ENCODE measurements at places on chromosomes 16 and 17.

GRCh38 chr16:728131-728889, 1.4 kb downstream of the HAGHL start:
- peak; percentile 90 for DNase-seq

GRCh38 chr17:71631483-71631882, 489.3 kb upstream of the SOX9 start:
- DNase-seq: peak; percentile 80

- peak; percentile 67 for DNase-seq
Measured at GRCh38 chr17:44198721-44199552, 747 bp downstream of the ATXN7L3 start.

DNA sequence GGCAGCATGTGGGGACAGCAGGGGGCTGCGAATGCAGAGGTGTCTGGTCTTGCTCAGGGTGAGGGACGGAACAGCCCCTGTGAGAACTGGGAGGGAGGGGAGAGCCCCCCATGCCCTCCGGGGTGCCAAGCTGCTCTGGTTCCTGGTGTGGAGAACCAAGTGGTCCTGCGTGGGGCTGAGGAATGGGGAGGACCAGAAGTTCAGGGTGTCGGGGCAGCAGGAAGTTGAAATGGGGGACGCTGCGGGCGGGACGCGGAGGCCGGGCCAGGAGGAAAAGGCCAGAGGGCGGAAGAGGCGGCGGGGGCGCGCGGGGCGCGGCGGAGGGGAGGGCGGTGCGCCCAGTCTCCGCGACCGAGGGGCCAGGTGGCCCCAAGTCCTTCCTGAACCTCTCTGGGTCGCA, 3.6 kb downstream of the ALDH3A1 start:
- DNase-seq: no peak

GRCh38 chr17:35087731-35088355, 24.3 kb upstream of the RFFL start:
- DNase-seq: peak; percentile 38

- no peak for DNase-seq
Measured at GRCh38 chr17:1201132-1201702, 21.4 kb upstream of the ABR start.

DNA sequence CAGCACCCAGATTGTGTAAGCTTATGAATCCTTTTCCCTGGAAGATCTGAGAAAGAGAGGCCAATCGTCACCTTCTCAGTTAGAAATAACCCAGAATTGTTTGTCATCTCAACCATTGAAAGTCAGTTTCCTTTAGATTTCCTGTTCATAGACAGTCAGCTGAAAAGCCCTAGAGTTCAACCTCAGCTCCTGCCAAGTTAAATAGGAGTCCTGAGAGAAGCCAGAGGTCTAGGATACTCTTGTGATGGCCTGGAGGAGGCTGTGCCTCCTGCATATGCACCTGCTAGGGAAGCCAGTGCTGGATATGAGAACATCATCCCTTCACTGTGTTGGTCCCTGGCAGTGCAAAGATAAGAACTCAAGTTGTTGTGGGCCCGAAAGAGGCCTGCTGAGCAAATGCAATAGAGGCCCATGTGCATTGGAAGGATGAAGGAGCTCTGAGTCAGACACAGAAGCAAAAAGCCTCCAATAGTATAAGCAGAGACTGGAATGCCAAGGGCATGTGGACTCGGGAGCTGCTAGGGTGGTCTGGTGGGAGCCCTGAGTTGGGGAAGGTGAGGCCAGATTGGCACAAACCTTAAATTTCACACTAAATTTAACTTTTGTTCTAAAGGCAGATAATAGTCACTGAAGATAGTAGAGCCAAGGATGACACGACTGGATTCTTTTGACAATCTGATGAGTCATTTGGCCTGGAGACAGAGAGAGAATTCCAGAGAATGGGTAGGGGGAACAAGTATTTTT, 520.9 kb upstream of the CDH5 start:
- DNase-seq: peak; percentile 57

DNA sequence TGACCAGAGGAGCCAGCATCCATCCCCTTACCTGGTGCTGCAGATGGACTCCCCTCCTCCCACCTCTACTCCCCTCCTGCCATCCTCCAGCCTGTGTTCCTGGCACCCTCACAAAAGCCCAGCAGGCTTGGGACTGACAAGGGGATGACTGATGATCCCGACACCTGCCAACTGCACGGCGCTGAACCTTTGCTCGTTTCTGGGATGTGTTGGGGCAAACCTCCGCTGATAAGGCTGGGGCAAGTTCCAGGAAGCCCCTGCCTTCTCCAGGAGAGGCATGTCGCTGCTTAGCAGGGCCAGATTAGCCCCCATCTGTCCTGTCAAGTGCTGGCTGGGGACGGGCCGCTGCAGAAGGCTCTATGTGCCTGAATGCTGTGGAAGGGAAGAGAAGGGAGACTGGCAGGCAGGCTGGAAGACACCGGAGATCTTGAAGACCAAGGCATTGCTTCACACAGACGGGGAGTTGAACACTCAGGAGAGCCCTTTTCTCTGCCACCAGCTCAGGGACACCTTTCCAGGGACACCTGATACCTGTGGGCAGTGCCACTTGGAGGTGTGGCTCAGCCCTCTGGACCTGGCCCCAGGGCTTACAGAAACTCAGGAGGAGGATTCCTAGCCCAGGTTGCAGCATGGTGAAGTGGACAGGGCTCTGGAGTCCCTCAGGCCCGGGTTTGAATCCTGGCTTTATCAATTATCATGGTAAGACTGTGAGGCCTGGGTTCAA, 973 bp upstream of the KRT15 start:
- no peak for DNase-seq

GRCh38 chr16:65773301-65773874, 593.1 kb upstream of the CDH5 start:
- no peak for DNase-seq

- no peak for DNase-seq
Measured at GRCh38 chr16:66467611-66468010, 40.5 kb downstream of the BEAN1 start.

GRCh38 chr17:69716556-69716955, 302.1 kb downstream of the MAP2K6 start:
- DNase-seq: peak; percentile 75

- DNase-seq: no peak
Measured at GRCh38 chr16:2451851-2452320, 8.0 kb upstream of the TEDC2 start.

- DNase-seq: no peak
Measured at GRCh38 chr16:85199880-85200279, 87.6 kb upstream of the CIBAR2 start.

DNA sequence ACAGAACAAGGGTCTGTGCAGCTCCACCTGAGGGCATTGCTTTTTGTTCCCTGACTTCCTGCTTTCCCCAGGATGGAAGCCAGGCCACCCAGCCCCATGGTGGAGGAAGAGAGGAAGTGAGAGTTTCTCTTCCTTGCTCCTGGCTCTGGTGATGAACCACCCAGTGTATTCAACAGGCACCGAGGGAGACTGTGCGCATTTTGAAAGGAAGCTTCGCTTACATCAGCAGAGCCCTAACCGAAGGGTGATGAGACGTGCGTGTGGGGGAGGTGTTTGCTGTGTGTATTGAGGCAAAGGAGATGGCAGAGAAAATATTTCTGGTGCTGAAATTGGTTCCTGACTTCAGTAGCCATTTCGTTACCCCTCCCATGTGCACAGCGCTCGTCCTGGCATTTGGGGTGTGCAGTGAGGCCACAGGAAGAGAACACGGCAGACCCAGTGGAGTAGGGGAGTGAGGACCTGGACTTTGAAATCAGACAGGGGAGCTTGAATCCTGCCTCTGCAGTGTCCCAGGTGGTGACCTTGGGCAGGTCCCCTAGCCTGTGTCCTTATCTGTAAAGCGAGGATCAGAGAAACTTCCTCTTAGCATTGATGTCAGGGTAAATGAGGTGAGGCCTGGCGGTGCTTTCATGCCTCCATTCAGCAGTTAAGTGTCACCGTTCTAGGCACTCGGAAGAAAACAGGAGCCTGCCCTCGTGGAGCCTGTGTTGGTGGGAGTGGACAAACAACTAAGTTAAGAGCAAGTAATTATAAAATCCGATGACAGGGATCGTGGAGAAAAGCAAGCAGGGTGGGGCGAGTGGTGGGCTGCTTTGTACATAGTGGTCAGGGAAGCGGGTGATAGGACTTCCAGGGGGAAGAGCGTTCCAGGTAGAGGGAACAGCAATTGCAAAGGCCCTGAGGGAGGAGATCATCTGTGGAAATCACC, 7.4 kb downstream of the CMIP start:
- DNase-seq: no peak
